ENCODE measurements at places on chromosomes 12 and 14.

- no peak for DNase-seq
Observed at GRCh38 chr14:83251402-83251801, 1717.7 kb upstream of the SEL1L start.

GRCh38 chr12:55495490-55495889 lies 3.3 kb downstream of the OR6C68 start:
- DNase-seq: no peak

- DNase-seq: no peak
Observed at GRCh38 chr12:8661751-8662150, 875 bp downstream of the MFAP5 start.

DNA sequence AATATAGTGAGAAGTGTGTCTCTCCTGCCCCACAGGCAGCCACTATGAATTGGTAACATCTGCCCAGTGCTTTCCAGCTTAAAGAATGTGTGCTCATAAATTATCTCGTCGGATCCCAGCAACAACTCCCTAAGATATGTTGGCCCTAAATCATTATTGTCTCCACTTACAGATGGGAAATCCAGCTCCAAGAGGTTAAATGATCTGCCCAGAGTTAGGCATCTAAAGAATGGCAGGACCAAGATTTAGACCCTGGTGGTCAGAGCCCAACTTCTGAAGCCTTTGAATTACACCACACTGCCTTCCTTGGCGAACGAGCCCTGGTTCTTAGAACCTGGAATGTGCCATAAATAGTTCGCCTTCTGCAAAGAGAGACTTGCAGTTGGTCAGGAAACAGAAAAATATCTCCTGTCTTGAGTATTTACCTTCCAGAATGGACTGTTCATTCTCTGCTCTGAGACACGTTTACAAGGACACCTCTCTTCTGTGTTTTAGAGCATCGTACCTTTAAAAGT lies 20.1 kb upstream of the PLEK2 start:
- no peak for DNase-seq

GRCh38 chr12:27841392-27841882 lies 61.4 kb upstream of the MANSC4 start:
- DNase-seq: no peak

DNA sequence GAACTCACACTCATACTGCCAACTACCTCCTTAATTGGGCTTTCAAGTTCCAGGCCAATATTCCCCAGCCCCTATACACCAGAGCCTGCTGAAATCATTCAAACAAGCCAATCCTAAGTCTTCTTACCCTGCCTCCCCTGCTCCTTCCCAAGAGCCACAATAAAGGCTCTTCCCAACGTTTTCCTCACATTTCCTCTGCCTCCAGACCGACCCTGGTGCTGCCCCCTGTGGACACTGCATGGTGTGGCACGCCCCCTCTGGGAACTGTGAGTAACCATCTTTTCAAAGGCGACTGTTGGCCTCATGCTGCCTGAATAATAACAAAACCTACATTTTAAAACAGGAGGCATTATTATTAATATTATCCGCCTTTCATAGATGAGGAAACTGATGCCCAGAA lies 111.6 kb upstream of the NOS1 start:
- DNase-seq: no peak

- DNase-seq: no peak
Observed at GRCh38 chr14:94180655-94181271, 6.6 kb downstream of the PPP4R4 start.

GRCh38 chr14:22752422-22752821 lies 14.1 kb upstream of the OXA1L start:
- no peak for DNase-seq

DNA sequence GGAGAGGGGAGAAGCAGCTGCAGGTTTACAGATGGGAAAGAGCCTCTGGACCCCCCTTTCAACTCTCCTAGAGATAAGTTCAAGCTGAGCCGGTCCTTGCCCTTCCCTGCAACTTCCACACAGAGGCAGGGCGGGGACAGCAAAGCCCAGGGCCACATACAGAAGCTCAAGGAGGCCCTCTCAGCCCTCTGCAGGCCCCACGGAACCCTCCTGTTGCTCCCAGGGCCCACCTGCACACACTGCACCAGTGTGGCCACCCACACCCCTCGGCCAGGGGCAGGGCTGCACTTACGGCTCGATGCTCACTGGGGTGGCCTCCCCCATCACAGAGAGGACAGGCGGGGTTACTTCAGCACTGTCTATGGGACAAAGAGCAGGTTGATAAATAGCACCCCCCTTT lies 13.0 kb upstream of the PNMA1 start:
- no peak for DNase-seq

DNA sequence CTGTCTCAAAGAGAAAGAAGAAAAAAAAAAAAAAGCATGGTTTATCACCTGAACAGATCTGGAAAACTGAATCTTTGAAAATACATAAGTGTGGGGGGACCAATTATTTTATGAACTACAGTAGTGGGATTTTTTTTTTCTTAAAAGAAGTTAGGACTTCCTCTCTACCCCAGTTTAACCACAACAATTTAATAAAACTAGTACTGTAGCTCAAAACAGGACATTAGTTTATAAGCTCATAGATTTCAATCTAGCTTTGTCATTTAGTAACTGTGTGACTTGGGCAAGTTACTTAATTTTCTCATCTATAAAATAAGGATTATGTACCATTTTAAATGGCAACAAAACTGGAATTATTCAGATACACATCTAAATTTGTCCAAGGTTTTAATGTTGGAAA lies 23.5 kb upstream of the ARID4A start:
- DNase-seq: no peak

DNA sequence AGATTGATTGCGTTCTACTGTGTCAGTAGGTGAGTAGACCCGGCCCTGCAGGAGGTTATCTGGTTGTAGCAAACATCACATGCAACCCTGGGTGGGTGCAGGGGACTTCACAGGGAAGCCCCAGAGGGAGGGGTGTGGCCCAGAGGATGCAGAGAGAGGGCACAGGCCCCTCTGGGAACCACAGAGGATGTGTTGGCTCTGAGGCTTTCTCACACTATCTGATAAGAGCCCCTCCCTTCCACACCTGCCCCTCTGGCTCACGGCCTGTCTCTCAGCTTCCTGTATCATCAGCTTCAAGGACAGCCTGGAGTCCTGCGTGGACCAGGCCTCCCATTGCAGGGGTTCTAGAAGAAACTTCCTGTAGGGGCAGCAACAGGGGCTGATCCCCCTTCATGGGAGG lies 101.9 kb downstream of the RIN3 start:
- DNase-seq: peak; percentile 47

DNA sequence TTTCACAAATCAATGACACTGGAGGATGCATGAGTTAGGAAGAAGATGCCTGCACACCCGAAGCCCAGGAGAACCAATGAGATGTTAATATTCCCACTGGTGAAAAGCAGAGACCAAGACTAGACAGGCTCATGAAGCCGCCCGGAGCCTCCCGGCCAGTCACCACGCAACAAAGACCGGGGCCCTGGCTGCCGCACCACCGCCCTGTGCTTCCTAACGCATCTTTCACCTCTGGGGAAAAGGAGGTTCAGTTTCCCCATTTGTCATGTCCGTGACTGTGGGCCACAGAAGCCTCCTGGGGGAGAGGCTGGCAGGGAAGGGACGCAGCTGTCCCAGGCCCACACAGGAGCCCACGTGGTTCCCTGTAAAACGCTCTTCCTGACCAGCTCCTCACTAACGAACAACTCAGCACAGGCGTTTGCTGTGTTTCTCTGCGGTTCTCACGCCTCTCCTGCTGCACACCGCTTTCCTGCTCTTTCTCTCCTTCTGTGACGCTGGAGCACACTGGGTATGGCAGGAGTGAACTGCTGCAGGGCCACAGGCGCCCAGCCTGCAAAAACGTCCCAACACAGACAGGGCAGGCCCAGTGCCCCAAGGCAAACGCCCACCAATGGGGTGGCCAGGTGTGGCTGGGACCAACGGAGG lies 10.8 kb downstream of the RIMBP2 start:
- DNase-seq: no peak

GRCh38 chr12:128690641-128691040 lies 133.1 kb downstream of the SLC15A4 start:
- no peak for DNase-seq

- DNase-seq: no peak
Observed at GRCh38 chr12:20567413-20567812, 127.7 kb upstream of the SLCO1C1 start.

- no peak for DNase-seq
Observed at GRCh38 chr14:50249136-50249775, 17.9 kb upstream of the SOS2 start.

DNA sequence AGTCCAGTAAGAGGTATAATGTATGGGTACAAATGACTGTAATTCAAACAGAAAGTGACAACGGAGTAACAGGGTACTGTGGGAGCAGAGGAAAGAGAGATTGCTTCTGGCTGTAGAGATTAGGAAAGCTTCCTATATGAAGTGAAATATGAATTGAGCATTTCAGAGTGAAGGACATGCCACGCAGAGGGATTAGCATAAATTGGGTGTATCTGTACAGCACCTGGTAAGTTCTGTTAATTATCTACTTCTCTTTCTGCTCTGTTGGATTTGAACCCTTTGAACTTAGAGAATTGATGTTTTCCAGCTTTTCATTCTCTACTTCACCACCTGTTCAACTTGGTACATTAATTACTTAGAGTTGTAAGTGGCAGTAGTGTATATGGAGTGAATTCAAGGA lies 8.8 kb downstream of the STK38L start:
- no peak for DNase-seq

DNA sequence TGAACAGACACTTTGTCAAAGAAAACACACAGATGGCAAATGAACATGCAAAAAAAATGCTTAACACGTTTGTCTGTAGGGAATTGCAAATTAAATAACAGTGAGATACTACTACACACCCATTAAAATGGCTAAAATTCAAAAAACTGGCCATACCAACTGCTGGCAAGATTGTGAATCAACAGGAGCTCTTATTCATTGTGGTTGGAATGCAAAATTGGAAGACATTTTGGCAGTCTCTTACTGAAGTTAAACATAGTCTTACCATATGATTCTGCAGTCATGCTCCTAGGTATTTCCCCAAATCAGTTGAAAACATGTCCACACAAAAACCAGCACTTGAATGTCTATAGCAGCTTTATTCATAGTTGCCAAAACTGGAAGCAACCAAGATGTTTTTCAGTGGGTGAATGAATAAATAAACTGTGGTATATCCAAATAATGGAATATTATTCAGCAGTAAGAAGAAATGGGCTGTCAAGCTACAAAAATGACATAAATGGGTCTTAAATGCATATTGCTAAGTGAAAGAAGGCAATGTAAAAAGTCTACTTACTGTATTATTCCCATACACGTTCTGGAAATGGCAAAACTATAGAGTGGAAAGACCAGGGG lies 91.4 kb downstream of the PLEKHA5 start:
- DNase-seq: no peak

- DNase-seq: no peak
Observed at GRCh38 chr12:46608431-46609272, 217.1 kb downstream of the SLC38A4 start.

DNA sequence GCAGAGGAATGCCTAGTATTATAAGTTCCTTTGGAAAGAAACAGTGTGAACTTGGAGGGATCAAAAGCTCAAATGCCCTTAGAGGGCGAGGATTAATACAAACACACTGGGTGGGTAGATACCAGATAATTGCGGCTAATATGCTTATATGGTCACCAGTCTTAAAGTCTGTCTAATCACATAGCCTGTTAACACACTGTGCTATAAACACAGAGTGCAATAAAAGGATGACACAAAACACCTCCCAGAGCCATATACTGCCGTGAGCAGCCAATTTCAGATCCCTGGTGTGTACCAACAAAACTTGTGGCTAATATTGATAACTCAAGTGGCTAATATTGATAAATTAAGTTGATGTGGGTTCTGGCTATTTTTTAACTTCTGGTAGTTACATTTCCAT lies 1.7 kb upstream of the IL26 start:
- DNase-seq: no peak

DNA sequence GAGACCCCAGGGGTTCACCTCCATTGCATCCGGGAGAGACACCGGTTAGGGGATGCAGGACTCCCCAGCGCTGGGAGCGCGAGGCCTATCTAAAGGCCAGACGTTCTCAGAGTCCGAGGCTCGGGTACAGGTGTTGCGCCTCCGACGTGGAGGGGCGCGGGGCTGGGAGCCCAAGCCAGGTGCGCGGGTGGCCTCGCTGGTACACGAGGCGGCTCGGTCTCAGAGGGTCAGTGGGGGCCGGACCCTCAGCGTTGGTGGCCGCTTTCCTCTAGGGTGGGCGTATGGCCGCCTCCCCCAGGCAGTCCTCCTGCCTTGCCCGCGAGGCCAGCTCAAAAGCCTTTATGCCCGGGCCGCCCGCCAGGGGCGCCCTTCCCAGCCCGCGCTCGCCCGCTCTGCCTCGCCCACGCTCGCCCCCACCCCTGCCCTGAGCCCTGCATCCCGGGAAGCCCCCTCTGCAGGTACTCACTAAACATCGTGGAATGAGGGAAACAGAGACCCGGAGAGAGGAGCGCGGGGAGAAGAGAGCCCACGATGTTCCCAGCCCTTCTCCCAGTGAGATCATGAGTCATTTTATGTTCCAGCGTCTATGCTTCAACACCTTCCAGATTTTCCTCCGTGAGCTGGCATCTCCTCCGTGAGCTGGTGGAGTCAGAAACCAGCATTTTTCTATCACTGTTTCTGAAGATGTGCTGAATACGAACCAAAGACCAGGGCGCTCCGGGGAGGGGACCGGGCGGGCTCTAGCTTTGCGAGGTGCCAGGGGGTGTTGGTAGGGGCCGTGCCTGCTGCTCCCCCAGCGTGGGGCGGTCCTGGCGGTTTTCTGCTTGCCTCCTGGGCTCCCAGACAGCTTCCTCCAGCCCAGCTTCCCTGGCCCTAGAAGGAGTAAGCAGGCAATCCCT lies 73.8 kb downstream of the DIO3 start:
- no peak for DNase-seq

DNA sequence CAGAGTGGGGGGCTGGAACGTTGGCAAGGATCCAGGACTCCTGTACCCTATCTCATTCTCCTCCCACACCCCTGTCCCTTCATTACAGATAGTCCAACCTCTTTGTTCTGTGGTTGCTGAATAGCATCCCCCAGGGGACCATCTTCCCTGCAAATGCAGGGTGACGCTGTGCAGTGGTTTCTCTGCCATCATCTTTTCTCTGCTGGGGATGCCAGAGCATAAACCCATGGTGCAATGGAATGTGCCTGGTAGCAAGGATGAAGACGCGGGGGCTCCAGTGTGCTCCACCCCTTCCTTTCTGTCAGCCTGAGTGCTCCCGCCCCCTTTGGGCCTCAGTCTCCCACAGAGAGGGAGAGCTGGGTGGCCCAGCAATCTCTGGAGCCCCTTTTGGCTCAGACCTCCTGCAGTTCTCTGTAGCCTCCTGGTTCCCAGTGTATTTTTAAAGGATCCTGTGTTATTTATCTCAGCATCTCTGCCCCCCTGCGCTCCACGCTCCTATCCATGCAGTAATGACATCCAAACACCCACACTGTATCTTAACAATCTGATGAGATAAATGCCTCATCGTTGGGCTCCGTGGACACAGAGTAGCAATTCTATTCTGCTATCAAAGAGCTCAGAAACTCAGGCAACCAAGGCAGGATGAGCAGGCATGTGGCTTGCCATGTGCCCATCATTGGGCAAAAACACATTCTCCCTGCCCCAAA lies 212.8 kb downstream of the CACNA1C start:
- DNase-seq: no peak
